ENCODE measurements at places on chromosomes 7 and 10.

- DNase-seq, result no peak
Observed at GRCh38 chr10:80412486-80412885, 4.1 kb downstream of the PRXL2A start.

GRCh38 chr7:121023194-121023593, 34.7 kb downstream of the CPED1 start:
- DNase-seq, result no peak

DNA sequence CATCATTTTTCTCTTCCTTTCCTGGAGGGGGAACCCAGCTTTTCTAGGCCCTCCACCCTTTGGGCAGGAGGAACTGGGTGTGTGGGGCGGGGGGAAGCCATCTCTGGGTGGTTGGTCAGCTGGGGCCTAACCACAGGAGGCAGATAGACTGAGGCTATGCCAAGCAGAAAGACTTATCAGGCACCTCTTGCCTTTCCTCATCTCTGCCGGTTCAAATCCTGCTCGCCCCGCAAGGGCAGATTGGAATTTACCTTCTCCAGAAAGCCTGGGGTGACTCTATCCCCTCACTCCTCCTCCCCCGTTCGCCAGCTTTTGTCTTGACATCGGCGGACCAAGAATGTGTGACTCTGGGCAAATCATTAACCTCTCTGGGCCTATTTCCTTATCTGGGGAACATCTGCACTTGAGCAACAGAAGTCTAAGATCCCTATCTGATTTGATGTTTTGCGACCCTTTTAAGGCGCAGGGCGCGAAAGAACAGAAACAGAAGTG, 584 bp upstream of the GARS1 start:
- DNase-seq, result no peak

DNA sequence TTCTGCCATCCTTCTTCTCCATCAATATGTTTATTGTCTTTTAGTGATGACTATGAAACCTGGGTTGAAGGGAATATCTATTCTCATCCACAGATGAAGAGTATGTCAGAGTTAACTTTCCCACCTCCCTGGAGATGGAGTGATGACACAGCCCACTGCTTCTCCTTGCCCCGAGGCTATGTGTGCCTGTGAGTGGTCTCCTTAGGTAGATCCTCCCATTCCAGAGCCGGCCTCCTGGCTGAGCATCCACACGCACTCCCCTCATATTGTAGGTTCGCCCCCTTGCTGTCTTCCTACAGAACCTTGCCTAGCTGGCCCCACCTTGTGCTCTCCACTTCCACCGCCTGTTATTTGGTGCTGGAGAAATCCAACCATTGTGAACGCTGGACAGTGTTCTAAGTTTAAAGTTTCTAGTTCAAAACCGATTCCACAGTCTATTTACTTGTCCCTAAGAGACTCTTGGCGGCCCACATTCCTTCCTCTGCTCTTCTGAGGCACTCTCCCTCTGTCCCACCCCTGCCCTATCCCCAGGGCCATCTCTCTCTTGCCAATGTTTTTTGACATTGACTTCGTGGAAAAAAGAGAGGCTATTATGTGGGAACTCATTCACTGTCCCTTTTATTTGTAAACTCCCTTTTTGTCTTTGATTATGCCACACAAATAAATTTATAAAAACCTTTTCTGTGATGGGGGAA, 168.0 kb downstream of the ZNF438 start:
- no peak for DNase-seq

- no peak for DNase-seq
Observed at GRCh38 chr10:100628061-100628460, 92.3 kb downstream of the HIF1AN start.

GRCh38 chr10:103888113-103888841, 29.7 kb downstream of the STN1 start:
- DNase-seq, result no peak

DNA sequence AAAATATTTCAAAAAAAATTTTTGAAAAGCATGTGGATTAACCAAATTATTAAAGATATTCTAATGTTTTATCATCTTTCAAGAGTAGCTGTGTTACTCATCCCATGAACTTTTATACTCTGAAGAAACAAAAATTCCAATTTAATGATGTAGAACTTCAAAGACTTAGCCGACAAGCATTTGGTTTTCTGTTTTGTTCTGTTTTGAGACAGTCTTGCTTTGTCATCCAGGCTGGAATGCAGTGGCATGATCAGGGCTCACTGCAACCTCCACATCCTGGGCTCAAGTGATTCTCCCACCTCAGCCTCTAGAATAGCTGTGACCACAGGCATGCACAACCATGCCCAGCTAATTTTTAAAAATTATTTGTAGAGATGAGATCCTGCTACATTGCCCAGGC, 17.8 kb upstream of the LCOR start:
- no peak for DNase-seq

GRCh38 chr7:87332321-87332720, 13.1 kb upstream of the CROT start:
- DNase-seq, result no peak

GRCh38 chr7:50356212-50356944, 51.9 kb downstream of the IKZF1 start:
- no peak for DNase-seq

GRCh38 chr7:158699341-158699740, 5.3 kb downstream of the NCAPG2 start:
- DNase-seq, result no peak

GRCh38 chr10:127550861-127551260, 1.8 kb downstream of the NPS start:
- DNase-seq, result no peak

- DNase-seq, result no peak
Observed at GRCh38 chr10:72615970-72616369, 9.9 kb downstream of the MICU1 start.

DNA sequence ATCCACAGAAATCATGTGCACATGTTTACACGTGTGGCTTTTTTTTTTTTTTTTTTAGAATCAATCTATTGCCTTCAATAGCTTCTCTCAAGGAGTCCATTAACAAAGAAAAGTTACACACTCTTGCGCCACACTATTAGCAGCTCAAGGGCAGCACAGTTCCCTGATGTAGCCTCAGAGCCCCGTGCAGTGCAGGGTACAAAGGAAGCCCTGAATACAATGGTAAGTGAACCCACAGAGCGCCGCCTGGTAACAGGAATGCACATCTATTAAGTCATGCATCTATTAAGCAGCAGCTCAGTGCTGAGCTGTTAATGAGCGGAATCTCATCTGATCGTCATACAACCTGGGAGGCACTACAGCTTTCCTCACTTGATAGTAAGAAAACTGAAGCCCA, 113.7 kb upstream of the PDLIM1 start:
- no peak for DNase-seq

DNA sequence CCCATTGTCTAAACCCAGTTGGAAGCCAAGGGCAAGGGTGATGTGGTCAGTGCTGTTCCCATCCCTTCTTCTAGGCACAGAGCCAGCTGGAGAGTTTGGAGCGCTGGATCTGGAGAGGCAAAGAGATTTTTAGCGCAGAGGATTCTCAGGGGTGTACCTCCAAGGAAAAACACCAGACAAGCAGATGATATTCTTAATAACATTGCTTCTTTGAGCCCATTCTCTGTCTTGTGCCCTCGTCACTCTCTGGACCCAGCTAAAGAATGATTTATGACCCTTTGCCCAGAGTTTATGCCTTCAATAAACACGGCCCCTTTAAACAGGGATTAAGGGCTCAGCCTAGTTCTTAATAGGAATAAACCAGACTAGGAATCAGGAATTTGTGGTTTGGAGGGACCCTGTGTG, 4.7 kb upstream of the HIP1 start:
- no peak for DNase-seq

GRCh38 chr10:100656454-100656853, 88.9 kb upstream of the PAX2 start:
- DNase-seq, result no peak

DNA sequence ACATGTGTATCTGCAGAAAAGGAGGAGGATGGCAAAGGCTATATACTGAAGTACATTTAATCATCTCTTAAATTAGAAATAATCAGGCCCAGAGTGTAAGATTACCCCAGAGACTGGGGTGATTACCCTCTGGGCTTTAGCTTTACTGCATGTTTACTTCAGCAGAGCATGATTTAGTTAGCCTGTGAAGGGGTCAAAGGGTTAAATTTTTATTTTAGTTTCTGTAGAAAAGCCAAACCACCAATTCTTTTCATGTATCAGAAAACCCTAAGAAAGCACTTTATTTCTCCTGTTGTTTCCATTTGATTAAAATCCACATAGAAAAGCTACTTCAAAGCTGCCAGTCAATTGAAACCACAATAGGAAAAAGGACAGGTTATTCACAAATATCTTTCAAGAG, 101.5 kb upstream of the LSM8 start:
- DNase-seq, result no peak

DNA sequence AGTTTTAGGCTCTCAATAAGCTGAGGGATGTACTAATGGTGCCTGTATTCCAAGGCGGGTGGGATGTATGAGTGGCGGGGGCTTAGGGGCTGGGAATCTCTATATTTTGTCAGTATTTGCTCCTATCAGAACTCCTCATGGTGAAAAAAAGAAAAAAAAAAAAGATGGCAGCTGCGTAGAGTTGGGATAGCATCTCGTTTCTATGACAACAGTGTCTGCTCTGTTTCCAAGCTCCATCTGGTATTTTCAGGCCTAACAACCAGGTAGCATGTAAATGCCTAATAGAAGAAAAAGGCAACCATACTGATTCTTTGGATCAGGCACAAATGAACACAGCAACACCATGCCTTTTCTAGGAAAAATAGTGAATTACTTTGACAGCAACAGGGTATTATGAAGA, 11.7 kb upstream of the CCDC172 start:
- DNase-seq, result no peak

GRCh38 chr7:111532625-111533024, 29.7 kb downstream of the IMMP2L start:
- no peak for DNase-seq

- no peak for DNase-seq
Observed at GRCh38 chr10:115214829-115215228, 121.7 kb downstream of the ATRNL1 start.
